ENCODE measurements at places on chromosomes 5 and 9.

GRCh38 chr9:136054146-136054545 is 40.9 kb downstream of the NACC2 start:
- DNase-seq, result no peak

DNA sequence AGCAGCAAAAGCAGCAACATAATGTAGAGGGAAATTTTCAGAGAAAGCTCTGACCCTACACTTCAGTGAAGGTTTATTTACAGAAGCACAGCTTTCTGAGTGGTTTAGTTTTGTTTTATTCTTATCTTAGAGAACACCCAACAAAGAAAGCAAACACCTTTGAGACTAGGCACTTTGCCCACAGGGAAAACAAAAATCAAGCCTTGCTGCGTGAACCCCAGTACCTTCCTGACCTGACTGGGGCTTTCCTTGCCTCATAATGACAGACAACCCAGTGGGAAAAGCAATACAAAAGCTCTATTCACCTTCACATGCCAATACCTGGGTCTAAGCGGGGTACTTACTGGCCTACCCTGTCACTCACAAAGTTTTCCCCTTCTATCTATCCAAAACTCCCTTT is 189.8 kb downstream of the HINT1 start:
- DNase-seq, result no peak

DNA sequence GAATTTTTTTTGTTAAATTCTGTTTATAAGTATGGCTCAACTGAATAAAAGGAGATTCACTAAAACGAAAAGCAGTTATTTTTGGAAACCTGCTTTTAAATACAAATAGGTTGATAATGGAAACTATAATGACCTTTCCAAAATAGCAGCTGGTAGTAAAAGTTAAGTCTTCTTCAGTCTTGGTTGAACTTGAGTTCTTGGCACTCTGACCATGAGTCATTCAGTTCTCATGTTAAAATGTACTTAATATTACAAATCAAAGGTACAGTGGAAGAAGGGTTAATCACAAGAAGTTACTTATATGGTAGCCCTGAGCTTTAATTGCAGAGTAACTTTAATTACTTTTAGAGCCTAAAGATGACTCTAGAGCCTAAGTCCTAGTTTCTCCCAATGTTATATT is 62.1 kb downstream of the KLF9 start:
- DNase-seq, result no peak

DNA sequence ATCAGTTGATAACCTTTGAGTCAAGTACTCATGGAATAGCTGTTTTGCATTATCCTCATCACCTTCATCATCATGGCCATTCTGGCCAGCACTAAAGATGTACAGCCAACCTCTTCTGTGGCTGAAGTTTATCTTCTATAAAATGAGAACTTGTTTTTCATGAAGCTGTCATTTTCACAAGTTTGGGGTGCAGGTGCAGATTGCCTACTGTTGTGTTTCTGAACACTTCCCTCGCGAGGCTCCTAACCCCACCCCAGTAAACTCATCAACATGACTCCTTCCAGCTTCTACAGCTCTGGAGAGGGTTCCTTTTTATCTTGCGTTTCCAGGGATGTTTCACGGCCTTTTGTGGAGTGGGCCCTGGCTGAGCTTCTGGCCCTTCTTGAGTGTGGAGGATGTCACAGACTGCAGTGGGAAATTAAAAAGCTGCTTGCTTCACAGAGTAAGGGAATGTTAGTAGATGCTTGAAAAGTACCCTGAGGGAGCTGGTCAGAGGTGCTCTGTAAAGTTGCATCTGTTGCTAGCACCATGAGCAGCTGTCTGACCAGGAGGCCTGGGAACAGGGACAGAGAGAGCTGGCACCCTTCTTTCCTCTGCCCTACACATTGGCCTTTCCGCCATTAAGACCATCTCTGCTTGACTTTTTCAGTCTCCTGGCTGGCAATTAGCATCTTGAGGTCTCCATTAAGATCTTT is 24.9 kb downstream of the SYK start:
- no peak for DNase-seq

DNA sequence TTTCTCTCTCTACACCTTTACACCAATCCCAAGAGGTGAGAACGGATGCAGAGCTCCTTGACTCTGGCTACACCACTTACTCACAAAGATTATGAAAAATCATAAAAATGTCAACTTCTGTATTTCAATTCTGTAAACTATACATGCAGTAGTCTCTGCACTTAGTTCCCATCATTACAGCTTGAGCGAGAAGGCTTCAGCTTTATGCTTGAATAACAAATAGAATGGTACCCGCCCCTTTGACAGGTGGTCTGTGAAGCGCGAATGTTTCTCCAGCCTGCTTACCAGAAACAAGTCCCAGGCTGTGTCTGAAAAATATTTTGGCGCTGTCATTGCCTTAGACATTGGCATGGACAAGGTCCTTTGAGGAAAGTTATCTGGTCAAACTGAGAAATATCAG is 562.4 kb upstream of the CLINT1 start:
- no peak for DNase-seq

DNA sequence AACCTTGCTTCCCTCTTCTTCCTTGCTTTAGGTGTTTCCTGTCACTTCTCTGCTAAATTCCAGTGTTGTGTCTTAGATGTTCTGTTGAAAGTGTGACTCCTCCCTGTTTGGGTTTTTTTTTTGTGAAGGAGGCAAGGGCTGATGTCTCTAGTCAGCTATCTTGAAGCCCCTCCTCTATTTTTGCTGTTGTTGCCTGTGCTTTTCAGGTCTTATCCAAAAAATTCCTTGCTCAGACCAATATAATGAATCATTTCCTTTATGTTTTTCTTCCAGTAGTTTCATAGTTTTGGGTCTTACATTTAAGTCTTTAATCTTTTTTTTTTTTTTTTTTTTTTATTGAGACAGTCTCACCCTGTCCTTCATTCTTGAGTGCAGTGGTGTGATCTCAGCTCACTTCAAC is 22.3 kb downstream of the RIC1 start:
- no peak for DNase-seq
